NCI-H510A treated with DMSO at 0.1 percent for 48 hours (cell line): ENCODE measurements at places on chromosomes 12 and 14.

- no peak for DNase-seq
Measured at GRCh38 chr14:50232276-50232642, 881 bp upstream of the SOS2 start.

GRCh38 chr14:65107200-65107599 is 4.9 kb upstream of the MAX start:
- no peak for DNase-seq

GRCh38 chr12:57467212-57467874 is 7.8 kb downstream of the GLI1 start:
- no peak for DNase-seq

- DNase-seq, result no peak
Measured at GRCh38 chr14:85564841-85565527, 35.0 kb downstream of the FLRT2 start.

DNA sequence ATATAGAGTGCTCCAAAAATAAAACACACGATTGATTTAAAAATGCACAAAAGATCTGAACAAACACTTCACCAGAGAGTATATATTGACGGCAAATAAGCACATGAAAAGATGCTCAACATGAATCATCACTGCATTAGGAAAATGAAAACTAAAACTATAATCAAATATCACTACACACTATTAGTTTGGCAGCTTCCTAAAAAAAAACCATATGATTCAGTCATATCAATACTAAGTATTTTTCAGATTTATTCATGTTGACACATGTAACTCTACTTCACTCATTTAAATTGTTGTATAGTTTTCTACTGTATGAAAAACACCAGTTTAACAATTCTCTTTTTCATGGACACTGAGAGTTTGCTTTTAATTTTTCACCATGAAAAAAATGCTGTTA is 41.6 kb downstream of the EXOC5 start:
- no peak for DNase-seq

GRCh38 chr14:39441805-39442204 is 9.6 kb upstream of the FBXO33 start:
- DNase-seq, result no peak
